ENCODE measurements at places on chromosomes 6 and 20.

GRCh38 chr20:33192912-33193501 is 24.1 kb upstream of the BPIFA3 start:
- no peak for DNase-seq

- DNase-seq, result no peak
Measured at GRCh38 chr6:113317891-113318574, 539.1 kb upstream of the MARCKS start.

DNA sequence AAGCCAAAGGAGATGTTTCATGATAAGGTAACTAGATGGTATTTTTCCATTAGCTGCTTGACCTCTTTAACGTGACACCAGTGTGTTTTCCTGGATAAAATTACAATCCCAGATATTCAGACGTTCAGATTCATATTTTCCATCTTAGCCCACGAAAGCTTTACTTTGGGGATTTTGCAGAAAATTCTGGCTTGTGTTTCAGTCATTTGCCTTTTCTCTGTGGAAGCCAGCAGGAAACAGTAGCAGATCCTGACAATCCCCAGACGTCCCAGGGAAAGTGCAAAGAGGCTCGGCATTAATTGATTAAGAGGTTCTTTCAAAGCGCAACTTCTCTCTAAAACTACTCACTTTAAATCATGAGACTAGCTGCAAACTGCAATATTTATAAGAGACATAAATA is 243.6 kb downstream of the UST start:
- no peak for DNase-seq

- no peak for DNase-seq
Measured at GRCh38 chr6:4908062-4908461, 95.8 kb downstream of the RPP40 start.

GRCh38 chr6:143696664-143697000 is 18.9 kb downstream of the PHACTR2 start:
- no peak for DNase-seq

GRCh38 chr6:140956571-140957369 is 1176.0 kb upstream of the GJE1 start:
- DNase-seq, result no peak

GRCh38 chr6:109383438-109383940 is 1.2 kb upstream of the CD164 start:
- no peak for DNase-seq

- peak; percentile 48 for DNase-seq
Measured at GRCh38 chr6:150891888-150892485, 26.5 kb downstream of the MTHFD1L start.

GRCh38 chr20:18904192-18904591 is 90.6 kb downstream of the SCP2D1 start:
- no peak for DNase-seq

DNA sequence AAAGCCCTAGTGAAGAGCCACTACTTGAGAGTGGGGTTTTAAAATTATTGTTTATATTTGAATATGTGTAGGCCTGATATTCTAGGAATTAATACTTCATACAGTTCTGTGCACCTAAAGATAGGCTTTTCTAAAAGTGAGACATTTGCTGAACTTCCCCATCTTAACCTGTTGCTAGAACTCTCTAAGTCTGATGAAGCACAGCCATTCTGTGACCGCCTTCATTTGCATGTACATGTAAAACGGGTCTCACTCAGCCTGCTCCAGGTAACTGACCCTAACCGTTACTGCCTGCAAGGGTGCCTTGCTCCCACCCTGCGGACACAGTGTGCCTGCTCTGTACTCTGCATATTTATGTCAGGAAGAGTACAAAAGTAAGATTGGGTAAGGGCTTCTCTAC is 44.3 kb upstream of the IRF4 start:
- DNase-seq, result no peak

DNA sequence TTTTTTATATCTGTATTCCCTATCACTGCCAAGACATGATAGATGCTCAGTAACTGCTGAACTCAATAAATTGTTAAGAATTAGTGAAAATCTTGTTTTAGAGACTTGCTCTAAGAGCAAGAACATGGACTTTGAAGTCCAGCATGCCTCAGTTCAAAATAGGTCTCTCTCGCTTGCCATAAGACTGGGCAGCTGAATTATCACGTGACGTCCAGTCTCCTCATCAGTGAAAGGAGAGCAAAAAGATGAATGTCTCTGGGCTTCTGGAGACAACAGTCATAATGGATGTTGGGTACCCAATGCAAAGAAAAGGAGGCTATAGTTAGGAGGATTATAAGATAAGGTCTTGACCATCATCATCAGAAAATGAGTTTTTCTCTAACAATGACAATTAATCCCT is 82.1 kb downstream of the IYD start:
- no peak for DNase-seq

DNA sequence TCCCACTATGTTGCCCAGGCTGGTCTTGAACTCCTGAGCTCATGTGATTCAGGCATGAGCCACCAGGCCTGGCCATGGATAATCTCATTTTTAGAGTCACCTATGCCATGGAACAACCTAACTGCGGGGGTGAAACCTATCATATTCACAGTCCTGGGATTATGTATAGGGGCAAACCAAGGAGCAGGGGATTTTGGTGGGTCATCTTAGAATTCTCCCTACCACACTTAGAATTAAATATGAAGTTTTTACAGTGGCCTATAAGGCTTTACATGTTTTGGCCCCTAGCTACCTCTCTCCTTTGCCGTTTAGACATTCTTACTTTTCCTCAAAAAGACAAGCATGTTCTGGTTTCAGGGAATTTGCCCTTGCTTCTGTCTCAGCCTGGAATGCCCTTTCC is 20.6 kb upstream of the VEGFA start:
- DNase-seq, result no peak

- no peak for DNase-seq
Measured at GRCh38 chr6:43216200-43216599, 13.1 kb downstream of the DNPH1 start.

DNA sequence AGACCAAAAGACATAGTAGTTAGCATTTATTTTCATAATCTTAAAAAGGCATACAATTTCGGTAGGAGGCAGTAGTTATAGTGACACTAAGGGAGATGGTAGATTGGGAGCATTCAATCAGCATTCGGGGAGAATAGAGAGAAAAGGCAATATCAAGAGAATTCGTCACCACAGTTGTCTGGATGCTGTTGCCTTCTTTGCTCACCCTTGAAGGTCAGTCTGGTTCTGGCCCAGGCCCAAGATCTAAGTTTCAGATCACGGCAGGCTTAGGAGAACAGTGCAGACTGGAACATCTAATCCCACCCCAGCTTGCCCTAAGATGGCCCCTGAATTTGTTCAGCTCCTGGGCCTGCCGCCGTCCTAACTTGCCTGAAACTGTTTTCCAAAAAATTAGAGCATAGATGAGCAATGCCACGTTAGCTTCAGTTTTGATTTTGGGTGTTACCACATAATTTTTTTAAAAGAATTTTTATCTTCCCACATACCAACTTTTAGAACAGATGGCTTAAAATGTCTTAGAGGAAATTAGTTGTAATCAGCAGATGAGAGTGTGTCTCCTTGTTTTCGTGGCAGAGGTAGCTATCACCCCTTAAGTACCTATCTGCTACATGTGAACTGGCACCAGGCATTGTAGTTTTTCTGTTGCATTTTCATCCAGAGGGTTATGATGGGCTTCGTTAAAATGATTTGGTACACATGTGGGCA is 8.3 kb upstream of the CEP85L start:
- no peak for DNase-seq

DNA sequence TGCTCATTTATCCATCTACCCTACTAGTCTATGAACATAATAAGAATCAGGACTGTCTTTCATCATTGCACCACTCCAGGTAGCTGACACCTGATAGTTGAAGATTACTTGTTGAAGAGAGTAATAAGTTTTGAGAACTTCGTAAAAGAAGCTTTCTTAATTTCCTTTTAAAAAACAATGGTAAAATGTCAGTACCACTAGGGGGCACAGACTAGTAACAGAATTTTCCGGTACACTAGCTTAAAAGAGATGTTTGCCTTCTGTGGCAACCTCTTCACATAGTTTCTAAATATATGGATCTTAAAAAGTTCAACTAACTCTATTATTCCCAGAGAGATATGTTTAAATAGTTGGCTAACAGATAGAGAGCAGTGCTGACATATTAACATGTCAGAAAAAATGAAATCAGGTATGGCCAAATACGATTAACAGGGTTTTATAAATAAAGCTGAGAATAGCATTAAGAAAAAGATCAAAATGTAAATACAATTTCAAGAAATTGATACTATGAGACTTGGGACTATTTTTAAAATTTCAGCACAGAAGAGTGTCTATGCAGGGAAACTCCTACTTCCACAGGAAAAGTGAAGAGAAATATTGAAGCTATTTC is 5.4 kb upstream of the KCNQ5 start:
- no peak for DNase-seq

- no peak for DNase-seq
Measured at GRCh38 chr6:69069881-69070280, 434.8 kb downstream of the ADGRB3 start.

- no peak for DNase-seq
Measured at GRCh38 chr20:6975311-6975710, 207.8 kb downstream of the BMP2 start.

- no peak for DNase-seq
Measured at GRCh38 chr20:50491926-50492634, 18.1 kb upstream of the PTPN1 start.

GRCh38 chr6:6586167-6586566 is 2.4 kb upstream of the LY86 start:
- no peak for DNase-seq

- DNase-seq, result no peak
Measured at GRCh38 chr6:89596056-89596455, 42.5 kb downstream of the LYRM2 start.

DNA sequence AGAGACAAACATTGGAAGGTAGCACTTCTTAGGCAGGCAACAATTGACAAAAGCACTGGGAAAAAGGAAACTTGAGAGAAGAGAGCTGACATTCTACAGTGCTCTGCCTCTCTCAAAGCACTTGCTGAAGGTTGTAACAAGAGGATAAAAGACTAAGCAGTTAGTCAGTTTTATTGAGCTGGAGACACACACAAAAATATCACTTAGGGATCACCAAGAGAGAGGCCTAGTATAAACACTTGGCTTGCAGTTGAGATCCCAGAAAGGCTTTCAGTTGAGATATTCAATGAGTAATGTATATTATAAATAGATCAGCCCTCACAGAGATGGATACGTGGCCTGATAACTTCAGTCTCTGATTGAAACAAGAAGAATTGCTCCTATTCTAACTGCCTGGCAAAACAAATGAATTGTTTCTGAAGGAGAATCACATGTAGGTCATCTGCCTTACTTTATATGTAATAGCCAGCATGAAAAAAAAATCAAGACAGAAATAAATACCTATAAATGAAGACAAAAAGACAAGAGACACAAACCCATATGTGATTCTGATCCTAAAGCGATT is 747.2 kb upstream of the MAN1A1 start:
- no peak for DNase-seq

- DNase-seq, result no peak
Measured at GRCh38 chr6:56713254-56713672, 70.6 kb upstream of the DST start.

DNA sequence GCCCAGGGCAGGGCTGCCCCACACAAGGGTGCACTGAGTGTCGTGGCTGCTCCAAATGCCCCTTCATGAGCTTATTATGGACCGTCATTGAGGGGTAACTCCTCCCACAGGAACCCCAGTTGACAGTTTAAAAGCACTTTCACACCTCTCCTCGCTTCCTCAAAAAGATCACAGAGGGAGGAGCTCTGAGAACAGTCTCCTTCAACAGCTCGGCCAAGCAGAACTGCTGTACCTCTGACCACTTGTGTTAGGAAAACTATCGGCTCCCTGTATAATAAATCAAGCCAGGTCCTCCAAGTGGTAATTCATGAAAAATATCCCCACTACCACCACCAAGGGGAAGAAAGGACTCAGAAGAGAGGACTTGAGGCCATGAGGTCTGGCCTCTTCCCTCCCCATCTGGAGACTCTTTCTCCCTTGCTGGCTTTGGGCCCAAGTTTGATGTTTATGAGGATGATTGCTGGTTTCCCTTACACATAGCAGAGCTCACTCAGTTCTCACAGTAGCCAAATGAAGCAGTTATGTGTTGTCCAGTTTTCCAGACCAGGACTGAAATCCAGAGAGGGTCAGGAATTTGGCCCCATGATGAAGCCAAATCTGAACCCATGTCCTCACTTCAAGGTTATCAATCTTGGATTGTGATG is 8.7 kb downstream of the SNX21 start:
- DNase-seq, result no peak

GRCh38 chr6:30664994-30665767 is 7.6 kb downstream of the DHX16 start:
- no peak for DNase-seq

- DNase-seq, result no peak
Measured at GRCh38 chr6:42370323-42370985, 81.3 kb downstream of the TRERF1 start.

- DNase-seq, result no peak
Measured at GRCh38 chr6:125814481-125814880, 23.7 kb downstream of the NCOA7 start.

DNA sequence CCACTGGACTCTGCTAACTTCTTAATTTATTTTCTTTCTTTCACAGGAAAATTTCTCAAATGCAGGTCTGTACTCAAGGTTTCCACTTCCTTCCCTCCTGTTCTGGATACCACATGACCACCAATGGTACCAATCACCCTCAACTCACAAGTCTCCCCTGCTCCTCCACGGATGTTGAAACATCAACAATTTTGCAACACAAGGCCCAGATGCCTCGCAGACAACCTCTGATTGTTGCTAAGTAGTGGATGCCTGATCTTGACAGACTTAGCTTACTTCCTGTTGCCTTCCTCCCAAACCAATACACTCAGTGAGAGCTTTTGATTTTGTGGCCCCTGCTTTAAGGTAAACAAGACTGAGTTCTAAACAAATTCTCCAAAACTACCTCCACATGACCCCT is 146.6 kb downstream of the FRK start:
- no peak for DNase-seq

DNA sequence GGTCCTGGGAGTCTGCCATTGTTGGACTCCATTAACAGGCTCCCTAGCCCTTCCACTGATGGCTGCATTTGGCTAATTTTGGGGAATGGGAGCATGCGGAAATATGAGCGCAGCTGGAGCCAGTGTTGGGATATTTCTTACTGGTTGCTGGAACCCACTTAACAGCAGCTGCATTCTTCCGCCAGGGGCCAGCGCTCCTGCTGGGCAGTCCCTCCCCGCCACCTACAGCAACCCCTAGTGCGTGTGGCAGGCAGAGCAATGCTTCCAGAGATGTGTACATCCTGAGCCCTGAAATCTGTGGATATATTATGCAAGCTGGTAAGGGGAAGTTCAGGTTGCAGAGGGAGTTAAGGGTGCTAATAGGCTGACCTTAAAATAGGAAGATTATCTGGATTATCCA is 16.4 kb downstream of the CST8 start:
- DNase-seq, result no peak
